ENCODE measurements at places on chromosomes 13 and 19.

- no peak for DNase-seq
These were observed 2.9 kb upstream of the CADM4 start for GRCh38 chr19:43642531-43642930.

DNA sequence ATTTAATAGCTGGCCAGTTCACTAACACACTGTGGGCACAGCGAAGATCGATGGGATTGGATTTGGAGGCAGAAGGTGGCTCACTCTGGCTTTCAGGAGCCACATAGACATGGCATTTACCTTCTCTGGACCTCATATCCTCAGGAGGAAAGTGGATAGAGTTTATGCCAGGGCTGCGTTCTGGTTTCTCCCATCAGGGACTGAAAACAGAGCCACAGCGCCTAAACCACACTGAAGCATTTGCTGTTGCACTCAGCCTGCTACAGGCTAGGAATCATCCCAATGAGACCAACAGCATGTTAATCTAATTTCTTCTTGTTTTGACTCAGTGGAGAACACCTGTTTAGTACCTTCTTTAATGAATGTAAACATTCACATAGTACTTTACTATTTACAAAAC, 1.6 kb downstream of the CYSLTR2 start:
- no peak for DNase-seq

GRCh38 chr19:31390711-31391110, 41.5 kb upstream of the TSHZ3 start:
- DNase-seq = no peak

DNA sequence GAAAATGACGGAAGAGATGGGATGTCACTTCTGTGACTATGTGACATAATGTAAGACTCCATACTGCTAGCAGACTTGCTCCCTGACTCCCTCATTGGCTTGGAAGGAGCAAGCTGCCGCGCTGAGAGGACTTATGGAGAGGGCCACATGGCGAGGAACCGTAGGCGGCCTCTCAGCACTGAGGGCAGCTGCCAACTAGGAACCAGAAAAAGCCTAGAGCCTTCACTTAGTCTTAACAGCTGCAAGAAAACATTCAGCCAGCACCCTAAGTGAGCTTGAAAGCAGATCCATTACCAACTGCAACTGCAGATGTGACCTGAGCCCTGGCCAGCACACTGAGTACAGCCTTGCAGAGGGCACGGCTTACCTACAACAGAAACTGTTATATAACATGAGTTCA, 33.9 kb downstream of the USP12 start:
- DNase-seq = no peak

GRCh38 chr13:31043957-31044356, 111.5 kb downstream of the TEX26 start:
- no peak for DNase-seq

- no peak for DNase-seq
These were observed 51.5 kb upstream of the ZNF730 start for GRCh38 chr19:23065306-23065705.

- DNase-seq = no peak
These were observed 39.0 kb downstream of the SERTM1 start for GRCh38 chr13:36712770-36713169.

DNA sequence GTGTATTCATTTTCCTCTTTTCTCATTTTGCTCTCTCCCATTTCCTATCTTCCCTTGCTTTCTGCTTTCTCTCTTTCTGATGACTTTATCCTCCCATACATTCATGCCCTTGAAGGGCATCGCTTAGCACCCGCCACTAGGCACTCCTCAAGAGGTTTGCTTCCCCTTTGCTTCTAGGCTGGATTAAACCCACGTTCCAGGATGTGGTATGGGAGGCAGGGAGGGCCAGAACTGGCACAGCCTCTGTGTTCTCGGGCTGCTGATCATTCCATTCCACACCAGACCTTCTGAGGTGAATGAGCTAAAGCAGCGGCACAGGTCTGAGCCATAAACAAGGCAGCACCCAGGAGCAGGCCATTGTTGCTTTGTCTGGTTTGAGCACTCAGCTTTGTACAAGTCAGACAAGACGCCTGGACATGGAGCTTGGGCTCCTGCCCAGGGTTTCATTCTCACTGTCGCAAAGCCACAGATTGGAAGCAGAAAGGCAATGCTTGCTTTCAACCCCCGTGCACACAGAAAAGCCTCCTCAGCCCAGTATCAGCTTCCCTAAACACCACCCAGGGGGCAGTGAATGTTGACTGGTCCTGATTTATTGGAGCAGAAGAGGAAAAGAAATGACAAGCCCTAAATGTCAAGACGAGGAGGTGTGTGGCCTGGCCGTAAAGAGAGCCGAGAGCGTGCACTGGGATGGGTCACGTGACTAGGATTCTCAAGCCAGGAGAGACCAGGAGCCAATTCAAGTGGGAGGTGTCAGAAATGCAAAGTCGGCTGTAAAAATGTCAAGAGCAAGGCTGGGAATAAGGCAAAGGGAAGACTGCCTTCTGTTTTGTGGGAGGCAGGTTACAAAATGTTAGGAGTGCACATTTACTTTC, 218.0 kb upstream of the SERP2 start:
- no peak for DNase-seq

DNA sequence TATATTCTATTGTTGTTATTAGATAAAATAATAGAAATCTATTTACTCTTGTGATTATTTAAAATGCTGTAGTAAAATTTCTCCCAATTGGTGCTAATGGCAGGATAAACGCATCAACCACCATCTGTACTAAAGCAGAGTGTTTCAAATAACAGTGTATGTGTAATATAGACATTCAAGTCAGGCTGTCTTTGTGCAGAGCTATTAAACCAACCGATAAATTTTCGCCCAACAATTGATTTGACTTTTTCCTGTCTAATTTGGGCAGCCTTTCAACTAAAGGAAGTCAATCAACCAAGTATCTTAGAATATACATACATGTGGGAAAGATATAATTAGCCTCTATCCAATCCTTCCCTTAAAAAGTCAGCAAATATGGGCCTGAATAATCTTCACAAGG, 5.8 kb downstream of the AMER2 start:
- no peak for DNase-seq

DNA sequence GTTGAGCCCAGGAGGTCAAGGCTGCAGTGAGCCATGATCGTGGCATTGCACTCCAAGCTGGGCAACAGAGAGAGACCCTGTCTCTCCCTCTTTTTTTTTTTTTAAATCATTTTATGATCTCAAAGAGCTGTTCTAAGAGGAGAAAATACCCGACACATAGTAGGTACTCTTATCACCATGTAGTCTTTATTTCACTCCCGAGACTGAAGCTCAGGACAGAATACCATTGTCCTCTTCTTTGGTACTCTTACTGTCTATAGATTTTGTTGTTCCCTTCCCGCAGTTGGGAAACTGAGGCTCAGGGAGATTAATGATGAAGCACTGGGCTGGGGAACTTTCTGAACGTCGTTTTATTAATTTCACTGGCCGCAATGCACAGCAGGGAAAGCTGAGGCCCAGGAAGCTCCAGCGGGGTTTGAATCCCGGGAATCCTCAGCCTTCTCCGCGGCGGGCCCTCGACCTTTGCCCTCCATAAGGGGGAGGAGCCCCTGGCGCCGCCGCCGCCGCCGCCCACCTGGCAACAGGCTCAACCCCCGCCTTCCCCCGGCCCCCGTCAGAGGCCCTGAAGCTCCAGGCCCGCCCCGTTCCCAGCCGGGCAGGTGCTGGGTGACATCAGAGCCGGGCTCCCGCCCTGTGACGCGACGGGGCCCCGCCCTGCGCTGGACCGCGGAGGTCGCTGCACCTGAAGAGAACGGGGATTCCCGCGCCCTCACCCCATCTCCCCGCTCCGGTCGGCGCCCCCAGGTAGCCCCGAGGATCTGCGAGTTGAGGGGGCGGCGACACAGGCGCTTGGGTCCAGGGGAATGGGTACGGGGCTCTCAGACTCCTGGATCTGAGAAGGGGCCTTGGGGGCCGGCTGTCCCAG, 1.6 kb downstream of the MYH14 start:
- DNase-seq = peak; percentile 79

GRCh38 chr13:92433386-92433785, 793.2 kb upstream of the GPC6 start:
- DNase-seq = no peak

- DNase-seq = no peak
These were observed 504.5 kb downstream of the FOXO1 start for GRCh38 chr13:40161931-40162330.

Measured in HuH-7.5 (cell line).